ENCODE measurements at places on chromosomes 12 and 14.
A peak's percentile ranks its signal among the peaks of the same experiment; 100 is the strongest.

- no peak for DNase-seq
These were observed 117.8 kb downstream of the MED13L start for GRCh38 chr12:116159593-116160200.

GRCh38 chr14:99234961-99235571 is 36.9 kb downstream of the BCL11B start:
- DNase-seq: peak; percentile 46

DNA sequence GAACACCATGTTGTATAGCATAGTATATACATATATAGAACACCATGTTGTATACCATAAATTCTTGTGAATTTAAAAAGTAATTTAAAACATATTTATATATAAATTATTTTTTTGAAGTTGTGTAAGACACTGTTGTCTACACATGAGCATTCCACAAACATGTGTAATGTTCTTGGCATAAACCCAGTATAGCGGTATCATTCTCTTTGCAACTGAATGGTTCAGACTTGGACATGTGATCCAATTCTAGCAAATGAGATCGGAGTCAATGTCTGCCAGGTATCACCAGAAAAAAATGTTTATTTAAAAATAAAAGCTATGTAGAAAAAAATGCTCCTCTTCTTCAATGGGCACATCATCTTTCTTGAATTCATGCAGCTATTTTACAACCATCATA is 33.9 kb downstream of the CEP290 start:
- no peak for DNase-seq

- DNase-seq: no peak
These were observed 29.0 kb downstream of the TTLL5 start for GRCh38 chr14:75690010-75690409.

DNA sequence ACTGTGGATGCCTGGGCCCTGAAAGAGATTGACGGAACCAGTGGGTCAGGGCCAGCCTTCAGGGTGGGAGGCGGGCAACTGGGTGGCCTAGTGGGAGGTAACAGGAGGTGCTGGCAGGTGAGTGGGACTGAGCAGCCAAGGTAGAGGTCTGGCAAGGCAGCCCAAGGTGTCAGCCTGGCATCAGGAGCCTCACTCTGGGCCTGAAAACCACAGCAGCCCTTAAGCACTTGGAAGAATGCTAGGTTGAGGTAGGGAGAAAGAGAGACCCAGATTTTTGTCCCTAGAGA is 315.8 kb upstream of the PRICKLE1 start:
- no peak for DNase-seq

DNA sequence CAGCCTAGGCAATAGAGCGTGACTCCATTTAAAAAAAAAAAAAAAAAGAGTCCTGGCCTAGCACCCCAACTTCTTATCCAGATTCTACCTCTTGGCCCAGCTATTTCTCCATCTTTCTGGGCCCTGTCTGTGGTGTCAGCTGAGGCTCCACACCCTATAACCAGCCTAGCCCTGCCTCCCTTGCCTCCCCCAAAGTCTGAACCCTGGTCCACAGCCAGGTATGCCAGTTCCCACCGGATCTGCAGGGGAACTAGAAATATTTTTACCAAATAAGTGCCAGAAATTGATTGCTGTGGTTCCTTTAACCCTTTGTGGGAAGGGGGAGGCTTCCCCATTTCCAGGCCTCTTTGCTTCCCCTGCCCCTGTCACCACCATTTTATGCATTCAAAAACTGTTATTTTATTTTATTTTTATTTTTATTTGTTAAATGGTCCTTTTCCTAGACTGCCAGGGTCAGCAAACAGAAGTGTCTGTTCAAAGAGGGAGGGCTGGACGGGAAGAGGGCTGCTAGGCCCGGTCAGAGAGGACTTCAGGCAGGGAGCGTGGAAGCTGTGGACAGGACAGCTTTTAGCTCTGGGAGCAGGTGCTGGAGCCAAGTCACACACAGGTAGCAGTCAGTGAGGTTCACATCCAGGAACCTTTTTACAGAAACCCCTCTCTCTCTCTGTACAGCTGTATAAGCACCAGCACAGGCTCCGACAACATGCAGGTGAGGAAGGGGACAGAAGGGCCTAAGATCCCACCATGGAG is 23.2 kb downstream of the TTC9 start:
- DNase-seq: no peak

DNA sequence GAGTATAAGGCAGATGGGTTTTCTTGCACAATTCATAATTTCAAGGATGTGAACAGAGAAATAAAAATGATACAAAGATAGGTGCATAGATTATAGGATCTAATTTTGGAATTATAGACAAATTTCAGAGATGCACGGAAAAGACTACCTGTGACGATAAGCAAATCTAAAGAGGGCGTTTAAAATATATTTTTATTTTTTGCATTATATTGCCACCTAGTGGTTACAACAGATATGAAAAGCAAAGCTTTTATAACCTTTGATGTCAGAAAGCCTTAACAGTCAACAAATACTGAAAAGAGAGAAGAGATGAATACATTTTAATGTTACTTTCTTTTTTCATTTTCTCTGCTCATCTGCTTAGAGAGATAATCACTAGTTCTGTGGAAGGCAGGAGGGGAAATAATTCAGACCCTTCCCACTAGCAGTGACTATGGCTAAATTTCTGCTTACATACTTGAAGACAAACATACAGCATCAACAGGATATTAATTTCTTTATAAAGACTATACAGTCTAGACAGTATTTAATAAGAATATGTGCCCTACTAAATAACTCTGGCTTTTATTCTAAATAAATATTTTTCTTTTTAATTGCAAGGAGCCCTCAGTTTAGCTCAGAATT is 46.3 kb downstream of the NTS start:
- DNase-seq: no peak

DNA sequence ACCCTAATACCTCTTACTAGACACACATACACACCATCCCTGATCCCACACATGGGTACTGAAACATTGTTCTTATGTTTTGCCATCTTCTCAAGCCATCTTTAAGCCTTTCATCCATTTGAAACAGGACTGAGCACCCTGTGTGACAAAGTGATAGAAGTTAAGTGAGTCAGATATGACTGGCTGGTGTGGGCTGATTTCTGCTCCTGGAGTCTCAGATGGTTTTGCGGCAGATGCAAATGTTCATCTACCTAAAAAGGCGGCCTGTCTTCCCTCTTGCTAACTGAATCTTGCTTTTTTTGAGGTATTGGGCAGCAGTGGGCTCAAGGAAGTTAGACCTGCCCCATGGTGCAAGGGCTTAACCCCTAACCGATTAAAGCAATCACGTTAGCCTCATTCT is 30.4 kb upstream of the PKP2 start:
- no peak for DNase-seq

- no peak for DNase-seq
These were observed 54.9 kb downstream of the SLC16A7 start for GRCh38 chr12:59650588-59651228.

DNA sequence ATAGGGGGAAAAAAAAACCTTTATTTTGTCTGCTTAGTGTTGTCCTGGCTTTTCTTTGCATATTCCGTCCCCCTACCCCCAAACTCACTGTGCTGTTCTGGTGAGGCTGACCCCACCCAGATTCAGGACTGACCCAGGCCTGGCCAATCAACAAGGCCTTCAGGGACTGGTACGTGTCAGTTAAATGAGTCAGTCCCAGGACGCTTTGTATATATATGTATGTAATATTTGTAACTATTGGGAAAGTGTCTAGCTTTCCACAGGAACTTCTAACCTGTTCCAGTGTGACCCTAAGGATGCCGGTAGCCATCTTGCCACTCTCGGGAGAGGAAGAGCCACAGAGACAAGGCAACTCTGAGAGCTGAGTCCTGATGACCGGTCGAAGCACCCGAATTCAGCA is 107.4 kb downstream of the VCPKMT start:
- no peak for DNase-seq

DNA sequence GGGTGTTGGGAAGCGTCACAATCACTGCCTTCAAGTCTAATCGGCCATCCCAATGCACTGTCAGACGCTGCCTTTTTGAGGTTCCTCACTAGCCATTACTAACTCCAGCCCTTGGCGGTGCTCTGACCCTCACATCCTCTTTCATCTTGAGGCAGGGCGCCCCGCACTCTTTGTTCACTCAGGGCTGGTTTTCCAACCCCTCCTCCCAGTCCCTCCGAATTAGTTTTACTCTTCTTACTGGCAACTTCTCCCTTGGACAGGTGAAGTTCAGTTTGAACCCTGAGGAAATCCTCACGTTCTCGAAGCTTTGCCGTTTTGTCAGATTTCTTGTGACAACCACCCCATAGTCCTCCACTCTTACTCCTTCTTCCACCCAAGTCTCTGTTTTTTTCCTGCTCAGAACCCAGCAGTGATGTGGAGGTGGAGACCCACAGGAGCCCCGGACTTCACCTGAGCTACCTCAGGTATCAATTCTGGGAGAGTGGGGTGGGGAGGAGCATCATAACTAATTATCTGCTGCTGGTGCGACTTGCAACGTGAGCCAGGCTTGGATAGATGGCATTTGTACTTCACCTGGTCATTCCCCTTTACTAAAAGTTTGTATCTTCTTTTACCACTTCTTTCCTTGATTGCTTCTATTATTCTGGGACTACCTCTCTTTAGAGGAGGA is 757 bp downstream of the ZC3H10 start:
- DNase-seq: no peak

GRCh38 chr14:55846826-55847446 is 266.9 kb downstream of the KTN1 start:
- peak; percentile 1 for DNase-seq

Data from nucleus accumbens (tissue), 56 donors.